ENCODE measurements at places on chromosomes 16 and 17.

- no peak for DNase-seq
Observed at GRCh38 chr17:32777436-32777835, 99.5 kb downstream of the MYO1D start.

DNA sequence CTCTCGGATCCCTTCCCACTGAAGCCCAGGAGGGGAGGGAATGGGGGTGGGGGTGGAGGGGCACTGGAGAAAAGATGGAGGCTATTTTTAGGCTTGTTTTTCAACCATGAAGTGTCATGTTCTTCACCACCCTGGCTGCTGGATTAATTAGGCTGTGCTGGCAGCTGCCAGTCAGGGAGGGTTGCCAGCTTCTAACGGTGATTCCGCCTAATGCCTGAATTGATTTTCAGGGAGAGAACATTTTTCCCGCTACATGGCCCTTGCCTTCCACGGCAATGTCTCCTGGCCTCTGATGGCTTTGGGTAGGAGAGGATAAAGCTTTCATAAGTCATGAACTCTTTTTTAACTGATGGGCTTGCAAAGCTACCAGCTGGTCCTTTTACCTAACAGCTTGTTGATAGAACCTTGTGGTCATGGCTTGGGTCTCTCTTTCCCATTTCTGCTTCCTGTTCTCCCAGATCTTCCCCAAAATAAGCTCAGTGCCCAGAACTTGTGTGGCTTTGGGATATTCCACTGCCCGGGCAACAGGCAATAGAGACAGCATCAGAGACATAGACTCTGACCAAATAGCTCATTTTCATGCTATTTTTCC, 167.4 kb downstream of the PITPNC1 start:
- no peak for DNase-seq

DNA sequence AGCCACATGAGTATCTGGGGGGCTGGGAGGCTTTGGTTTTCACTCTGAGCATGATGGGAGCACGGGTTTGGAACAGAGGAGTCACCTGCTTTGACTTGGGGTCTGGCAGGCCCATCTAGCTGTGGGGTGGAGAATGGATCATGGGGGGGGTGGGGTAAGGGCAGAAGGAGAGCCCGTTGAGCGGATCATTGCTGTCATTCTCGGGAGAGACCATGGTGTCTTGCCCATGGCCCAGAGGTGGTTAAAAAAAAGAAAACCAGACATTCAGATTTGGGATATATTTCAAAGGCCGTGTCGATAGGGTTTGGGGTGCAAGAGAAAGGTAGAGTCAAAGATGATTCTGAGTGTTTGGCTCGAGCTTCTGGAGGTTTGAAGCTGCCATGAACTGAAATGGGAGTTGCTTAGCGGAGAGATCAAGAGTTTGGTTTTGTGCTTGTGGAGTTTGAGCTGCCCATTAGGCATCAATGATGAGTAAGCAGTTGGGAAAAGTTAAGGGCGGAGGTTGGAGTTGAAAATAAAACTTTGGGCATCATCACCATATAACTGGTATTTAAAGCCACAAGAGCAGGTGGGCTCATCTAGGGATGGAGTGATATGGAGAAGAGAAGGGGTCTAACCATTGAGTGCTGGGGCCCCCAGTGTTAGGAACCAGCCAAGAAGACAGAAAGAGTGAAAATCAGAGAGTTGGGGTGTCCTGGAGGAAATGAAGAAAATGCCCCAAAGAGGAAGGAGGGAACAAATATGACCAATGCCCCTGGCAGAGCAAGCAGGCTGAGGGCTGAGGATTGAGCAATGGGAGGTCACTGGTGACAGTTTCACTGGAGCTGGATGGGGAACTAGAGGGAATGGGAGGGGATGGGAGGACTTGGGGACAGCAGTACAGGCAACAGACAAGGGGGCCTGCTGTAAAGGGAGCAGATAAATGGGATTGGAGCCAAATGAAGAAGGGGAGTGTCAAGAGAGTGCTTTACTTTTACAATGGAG, 1.9 kb downstream of the NOD2 start:
- no peak for DNase-seq

- no peak for DNase-seq
Observed at GRCh38 chr17:77657839-77658238, 300.7 kb upstream of the TNRC6C start.

DNA sequence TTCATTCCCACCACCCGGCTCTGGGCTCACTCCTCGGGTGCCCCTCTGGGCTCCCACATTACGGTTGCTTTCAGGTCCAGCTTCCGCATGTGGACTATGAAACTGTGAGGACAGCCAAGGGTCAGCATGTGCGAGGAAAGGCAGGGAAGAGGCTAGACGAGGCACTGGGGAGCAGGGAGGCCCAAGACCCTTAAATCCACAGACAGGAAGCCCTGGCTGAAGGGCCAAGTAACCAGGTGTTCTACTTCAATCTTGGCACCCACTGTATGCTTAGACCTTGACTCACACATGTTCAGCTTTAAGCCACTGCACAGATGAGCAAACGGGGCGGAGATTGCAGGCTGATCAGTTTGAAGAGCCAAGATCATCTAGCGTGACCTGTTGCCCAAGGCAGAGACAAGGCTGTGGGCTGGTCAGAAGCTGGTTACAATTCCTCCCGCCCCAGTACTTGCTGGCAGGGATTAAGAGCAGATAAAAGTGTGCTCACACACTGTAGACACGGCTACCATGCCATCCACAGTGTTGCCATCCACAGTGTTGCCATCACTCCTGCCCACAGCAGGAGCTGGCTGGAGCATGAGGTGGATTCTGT, at the start of gene CES4A:
Gene CES4A (plus strand): TSS at position 393 of the 592 bp plus-strand sequence. CDS start 184 bp downstream, at position 577.
- DNase-seq: no peak

DNA sequence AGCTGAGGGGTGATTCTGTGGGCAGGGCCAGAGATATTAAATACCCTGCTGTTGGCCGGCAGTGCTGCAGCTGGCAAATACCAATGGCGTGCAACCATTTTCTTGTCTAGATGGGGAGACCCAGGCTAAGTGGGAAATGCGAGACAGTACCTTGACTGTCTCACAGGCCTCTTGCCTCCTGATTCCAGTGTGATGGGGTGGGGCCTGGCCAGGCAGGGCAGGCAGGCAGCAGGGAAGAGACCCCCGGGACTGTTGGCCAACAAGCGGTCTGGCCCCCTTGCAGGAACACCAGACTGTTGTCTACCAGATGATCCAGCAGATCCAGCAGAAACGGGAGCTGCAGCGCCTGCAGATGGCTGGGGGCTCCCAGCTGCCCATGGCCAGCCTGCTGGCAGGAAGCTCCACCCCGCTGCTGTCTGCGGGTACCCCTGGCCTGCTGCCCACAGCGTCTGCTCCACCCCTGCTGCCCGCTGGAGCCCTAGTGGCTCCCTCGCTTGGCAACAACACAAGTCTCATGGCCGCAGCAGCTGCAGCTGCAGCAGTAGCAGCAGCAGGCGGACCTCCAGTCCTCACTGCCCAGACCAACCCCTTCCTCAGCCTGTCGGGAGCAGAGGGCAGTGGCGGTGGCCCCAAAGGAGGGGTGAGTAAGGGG, 5.7 kb upstream of the CISD3 start:
- DNase-seq: no peak

- no peak for DNase-seq
Observed at GRCh38 chr16:28876973-28877654, 1.2 kb upstream of the ATP2A1 start.

GRCh38 chr17:59010026-59010425, 96.7 kb downstream of the TRIM37 start:
- no peak for DNase-seq

DNA sequence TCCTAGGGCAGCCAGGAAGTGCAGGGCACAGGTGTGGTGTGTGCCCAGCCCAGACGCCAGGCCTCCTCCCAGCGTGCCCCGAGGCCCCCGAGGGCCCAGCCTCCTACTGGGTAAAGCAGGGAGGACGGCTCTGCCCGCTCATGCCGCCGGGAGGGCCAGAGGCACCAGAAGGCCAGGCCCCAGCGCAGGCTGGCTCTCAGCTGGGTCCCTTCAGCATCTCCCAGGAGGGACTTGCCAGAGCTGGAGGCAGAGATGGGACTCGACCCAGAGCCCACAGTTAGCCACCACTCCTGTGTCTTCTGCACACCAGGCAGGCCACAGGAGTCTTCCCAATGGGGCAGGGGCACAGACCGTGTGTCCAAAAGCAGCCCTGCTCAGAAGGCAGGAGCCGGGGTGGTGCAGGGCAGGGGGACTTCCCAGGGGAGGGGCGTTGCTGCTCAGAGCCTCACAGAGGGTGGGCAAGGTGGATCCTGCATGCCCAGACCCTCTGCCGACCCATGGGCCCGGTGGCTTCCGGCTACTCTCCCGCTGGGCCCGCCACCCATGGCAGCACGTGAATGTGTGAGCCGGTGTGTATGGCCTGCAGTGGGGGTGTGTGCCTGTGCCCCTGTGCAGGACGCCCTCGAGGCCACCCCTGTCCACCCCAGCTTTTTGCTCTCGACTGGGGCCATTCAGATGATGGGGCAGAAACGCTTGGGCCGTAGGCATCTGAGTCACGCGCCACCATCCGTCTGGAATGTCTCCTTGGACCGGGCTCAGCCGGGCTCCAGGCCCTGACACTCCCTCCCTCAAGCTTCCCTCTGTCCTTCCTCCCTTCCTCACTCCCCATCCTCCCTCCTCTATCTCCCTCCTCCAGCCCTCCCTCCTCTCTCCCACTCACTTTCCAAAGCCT, 5.7 kb upstream of the ZNF469 start:
- DNase-seq: no peak

- DNase-seq: no peak
Observed at GRCh38 chr16:14606102-14606501, 24.0 kb downstream of the PARN start.

- DNase-seq: no peak
Observed at GRCh38 chr17:59825533-59826322, 67.0 kb downstream of the TUBD1 start.

DNA sequence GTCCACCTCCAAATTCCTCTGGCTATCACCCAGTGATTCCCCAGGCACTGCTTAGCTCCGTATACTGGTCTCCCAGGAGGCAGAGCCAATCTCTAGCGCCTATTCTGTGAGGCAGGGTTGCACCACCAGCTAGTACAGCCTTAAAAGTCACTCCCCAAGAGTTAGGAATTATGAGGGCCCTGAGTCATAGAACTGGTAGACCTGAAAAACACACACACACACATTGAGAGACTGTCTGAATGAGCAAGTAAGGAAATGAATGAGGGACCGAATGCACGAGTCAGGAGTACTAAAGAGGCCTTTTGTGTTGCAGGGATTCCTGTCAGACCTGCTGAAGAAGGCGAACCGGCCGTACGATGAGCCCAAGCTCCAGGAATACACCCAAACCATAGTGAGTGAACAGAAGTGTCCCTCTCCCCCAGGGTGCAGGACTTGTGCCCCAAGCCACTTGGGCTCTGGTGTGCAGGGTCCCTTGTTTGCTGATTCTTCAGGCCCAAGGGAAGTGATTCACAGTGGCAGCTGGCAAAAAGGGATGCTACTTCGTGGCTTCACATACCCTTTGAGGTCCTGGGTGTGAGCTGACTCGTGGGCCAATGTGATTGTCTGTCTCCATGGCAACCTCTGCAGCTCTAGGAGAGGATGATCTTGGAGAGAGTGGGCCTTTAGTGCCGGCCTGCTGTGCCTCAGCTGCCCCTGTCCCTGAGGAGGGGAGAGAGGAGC, 24.7 kb downstream of the CALB2 start:
- no peak for DNase-seq

- peak; percentile 70 for DNase-seq
Observed at GRCh38 chr17:82019690-82020571, 2.7 kb downstream of the CENPX start.

DNA sequence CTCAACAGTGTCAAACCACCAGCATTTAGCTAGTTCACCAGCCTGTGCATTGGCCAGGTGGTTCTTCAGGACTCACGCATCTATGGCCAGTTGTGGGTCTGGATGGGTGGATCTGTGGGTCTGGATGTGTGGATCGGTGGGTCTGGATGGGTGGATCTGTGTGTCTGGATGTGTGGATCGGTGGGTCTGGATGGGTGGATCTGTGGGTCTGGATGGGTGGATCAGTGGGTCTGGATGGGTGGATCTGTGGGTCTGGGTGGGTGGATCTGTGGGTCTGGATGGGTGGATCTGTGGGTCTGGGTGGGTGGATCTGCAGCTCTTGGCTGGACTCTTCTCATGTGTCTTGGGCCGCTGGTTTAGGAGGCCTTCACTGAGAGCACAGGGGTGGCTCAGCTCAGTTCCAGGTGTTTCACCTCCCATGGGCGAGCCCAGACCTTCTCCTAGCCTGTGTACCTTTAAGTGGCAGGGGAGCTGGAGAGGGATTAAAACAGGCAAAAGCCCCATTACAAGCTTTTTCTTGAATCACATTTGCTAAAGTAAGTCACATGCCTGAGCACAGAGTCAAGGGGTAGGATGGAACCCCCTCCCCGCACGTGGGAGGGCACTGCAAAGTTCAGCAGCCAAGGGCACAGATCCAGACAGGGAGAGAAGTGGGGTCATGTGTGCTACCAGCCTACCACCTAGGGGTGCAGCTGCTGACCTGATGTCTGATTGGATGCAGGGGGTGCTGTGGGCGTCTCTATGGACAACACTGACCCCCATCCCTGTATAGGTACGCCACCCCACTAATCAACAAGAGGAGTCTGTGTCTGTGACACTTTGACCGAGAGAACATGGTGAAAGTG, 3.4 kb upstream of the NUBP1 start:
- DNase-seq: no peak

GRCh38 chr16:88793251-88793954, 8.4 kb upstream of the PIEZO1 start:
- no peak for DNase-seq

DNA sequence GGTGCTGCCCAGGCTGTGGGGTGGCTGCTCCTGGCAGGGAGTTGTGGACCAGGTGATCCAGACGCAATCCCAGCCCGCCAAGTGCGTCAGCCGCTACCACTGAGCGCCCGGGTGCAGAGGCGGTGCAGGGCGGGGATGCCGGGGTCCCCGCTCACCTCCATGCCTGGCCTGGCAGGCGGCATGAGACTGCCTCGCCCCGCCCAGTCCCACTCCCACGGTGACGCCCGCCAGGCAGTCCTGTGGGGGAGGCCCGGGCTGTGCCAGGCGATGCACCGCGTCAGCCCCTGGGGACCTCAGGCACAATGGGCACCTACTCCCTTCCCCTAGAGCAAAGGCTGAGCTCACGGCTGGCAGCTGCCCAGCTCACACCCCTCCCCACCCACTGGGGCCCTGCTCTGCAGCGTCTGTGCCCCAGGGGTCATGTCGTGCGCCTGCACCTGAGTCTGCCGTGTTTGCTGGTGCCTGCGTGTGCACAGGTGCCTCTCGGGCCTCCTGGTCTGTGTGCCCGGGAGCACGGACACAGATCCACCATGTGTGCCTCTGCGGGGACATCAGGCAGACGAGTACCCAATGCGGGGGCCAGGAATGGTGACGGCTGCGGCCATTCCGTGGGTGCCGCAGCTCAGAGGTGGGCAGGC, 5.3 kb downstream of the RPUSD1 start:
- DNase-seq: no peak

GRCh38 chr17:9150446-9151090, 129.3 kb downstream of the NTN1 start:
- no peak for DNase-seq

- DNase-seq: no peak
Observed at GRCh38 chr17:38897176-38897575, 27.3 kb downstream of the LASP1 start.

- peak; percentile 66 for DNase-seq
Observed at GRCh38 chr17:40598619-40599467, 33.6 kb upstream of the CCR7 start.

GRCh38 chr16:83187405-83187804, 560.6 kb downstream of the CDH13 start:
- DNase-seq: peak; percentile 10

GRCh38 chr17:60173304-60173819, 23.6 kb downstream of the CA4 start:
- no peak for DNase-seq

- no peak for DNase-seq
Observed at GRCh38 chr16:668519-669171, 713 bp downstream of the RHOT2 start.

- DNase-seq: no peak
Observed at GRCh38 chr16:351804-352520, 561 bp downstream of the AXIN1 start.

GRCh38 chr16:84362471-84362941, 5.8 kb upstream of the ATP2C2 start:
- no peak for DNase-seq
